Dermis blood vessel endothelial cell (primary cell): ENCODE measurements at places on chromosomes 3 and 15.

- DNase-seq: no peak
Observed at GRCh38 chr3:24519368-24520100, 24.9 kb upstream of the THRB start.

- DNase-seq: no peak
Observed at GRCh38 chr3:53188136-53188685, 27.2 kb downstream of the PRKCD start.

- DNase-seq: no peak
Observed at GRCh38 chr15:68546318-68546717, 32.5 kb upstream of the CORO2B start.

DNA sequence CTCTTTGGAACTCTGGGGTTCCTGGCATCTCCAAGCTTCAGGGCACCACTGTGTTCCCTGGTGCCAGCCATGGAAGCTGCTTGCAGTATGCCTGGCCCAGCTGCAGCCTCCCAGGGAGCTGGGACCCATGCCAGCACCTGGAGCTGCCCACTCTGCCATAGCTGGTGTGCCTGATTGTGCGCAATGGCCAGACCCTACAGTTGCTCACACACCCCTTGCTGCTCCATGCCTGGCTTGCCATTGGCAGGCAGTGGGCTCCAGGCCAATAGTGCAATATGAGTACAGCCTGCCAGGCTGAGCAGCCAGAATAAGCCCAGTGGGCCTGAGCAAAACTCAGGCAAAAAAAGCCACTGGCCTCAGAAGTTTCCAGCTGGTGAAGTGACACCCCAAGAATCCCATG is 43.8 kb upstream of the LRRFIP2 start:
- no peak for DNase-seq

GRCh38 chr3:156694536-156694935 is 20.1 kb downstream of the TIPARP start:
- DNase-seq: no peak

DNA sequence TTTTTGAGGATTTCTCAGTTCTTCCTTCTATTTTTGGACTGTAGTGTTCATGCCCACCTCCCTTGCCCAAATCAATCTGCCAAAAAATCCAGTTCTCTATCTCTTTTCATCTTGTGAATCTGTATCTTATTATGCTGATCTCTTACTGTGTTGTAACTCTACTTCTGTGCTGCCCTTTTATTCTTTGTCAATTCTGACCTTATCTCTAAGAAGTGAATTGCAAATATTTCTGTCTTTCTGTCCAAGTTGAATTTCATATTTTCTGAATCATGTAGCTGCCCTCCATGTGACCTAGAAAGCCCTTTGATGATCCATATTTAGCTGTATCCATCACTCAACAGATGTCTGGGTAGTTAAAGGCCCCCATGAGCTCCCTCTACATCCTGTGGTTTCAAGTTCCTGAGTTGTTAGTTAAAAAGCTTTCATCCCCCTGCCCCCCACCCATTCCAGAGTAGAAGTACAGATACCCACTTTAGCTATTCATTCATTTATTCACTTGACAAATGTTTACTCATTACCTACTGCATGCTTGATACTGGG is 33.6 kb upstream of the ETV5 start:
- no peak for DNase-seq

- no peak for DNase-seq
Observed at GRCh38 chr3:67686069-67686468, 31.7 kb upstream of the SUCLG2 start.

GRCh38 chr3:46127503-46127902 is 80.6 kb downstream of the CCR1 start:
- DNase-seq: peak; percentile 43

DNA sequence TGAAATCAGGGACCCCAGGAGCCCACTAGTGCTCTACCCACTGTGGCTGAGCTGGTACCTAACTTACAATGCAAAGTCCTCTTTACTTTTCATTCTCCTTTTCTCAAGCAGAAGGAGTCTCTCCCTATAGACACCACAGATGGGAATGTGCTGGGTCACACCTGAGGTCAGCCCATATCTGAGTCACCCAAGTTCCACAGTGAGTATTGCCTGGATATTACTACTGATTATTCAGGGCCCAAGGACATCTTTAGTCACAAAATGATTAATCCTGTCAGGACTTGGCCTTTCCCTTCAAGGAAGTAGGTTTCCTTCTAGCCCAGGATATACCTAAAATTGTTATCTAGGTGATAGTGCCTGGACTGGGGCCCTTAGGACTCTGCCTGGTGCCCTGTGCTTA is 1305.2 kb downstream of the SI start:
- DNase-seq: no peak

DNA sequence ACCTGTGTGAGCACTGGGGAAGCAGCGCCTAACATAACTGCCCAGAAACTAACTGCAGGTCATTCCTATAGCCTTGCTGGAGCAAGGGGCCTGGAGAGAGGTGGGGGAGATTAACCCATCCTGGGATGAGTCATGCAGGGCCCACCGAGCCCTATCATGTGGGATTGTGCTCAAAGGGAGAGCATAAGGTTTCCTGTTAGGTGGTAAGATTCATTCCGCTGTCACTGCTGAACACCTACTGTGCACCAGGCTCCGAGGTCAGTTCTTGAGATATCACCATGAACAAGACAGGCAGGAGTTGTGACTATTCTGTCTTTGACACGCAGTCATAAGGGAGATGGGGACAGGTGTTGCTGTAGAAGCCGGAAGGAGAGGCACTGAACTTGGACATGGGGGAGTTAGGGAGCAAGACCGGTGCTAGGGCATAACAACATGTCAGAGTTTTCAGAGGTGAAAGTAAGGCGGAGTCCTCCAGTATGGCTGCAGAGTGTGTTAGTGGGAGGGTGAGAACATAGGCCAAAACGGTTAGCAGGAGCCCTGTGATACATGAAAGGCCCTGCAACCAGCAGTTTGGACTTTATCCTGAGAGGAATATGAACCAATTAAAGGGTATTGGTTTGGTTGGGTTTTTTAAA is 2.4 kb downstream of the SLC25A38 start:
- DNase-seq: no peak

- DNase-seq: no peak
Observed at GRCh38 chr3:78988324-78988723, 779.5 kb downstream of the ROBO1 start.

GRCh38 chr3:196093317-196094111 is 11.6 kb upstream of the TFRC start:
- DNase-seq: no peak

DNA sequence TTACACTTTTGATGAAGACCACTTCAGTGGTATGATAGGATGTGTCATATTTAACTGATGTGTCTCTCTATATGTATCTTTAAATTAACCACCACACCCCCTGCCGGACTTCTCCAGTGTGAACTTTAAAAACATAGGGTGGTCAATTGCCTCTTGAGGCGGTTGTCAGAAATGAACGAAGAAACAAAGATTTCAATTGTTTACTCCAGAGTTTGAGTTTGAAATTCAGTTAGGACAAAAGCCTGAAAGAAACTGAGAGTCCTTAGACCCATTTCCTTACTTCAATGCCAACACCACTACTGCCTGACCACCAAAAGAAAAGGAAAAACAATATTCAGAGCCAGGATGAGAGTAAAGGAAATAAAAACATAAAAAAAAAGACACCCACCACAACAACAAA is 40.2 kb downstream of the VGLL3 start:
- DNase-seq: no peak

- DNase-seq: no peak
Observed at GRCh38 chr15:44695294-44695693, 15.8 kb downstream of the PATL2 start.

- no peak for DNase-seq
Observed at GRCh38 chr15:84143753-84144314, 91.7 kb upstream of the GOLGA6L4 start.

GRCh38 chr3:186901135-186901734 is 29.1 kb upstream of the ST6GAL1 start:
- peak; percentile 45 for DNase-seq

DNA sequence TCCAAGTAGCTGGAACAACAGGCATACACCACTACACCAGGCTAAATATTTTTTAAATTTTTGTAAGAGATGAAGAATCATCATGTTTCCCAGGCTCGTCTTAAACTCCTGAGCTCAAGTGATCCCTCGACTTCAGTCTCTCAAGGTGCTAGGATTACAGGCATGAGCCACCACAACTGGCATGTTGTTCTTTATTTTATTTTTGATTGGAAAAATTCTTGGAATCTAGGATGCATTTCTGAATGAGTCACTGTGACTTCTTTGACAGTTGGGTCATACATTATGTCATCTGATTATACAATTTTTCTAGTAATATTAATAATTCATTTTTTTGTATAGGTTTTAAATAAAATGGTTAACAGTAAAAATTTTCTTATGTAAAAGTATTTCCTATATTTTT is 870.2 kb downstream of the SI start:
- DNase-seq: no peak

DNA sequence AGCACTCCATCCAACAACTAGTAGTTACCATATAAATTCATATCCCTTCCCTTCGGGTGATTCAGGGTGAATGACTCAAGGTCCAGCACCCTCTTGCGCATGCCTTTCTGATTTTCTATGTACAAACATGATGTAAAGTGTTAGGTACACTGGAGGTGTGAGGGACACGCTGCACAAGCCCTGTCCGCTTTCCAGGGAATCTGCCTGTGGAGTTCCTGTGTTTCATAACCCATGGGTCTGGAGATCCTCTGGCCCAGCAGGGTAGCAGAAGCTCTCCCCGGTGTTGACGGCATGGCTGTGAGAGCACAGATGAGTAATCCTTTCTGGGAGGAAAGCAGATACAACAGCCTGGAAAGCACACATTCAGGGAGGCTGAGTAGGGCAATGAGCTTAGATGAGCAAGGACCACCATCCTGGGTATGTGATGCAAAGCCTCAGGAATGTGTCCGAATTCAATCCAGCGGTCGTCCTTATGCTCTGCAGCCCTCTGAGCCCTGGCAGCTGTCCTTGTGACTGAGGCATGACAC is 142.9 kb upstream of the TP63 start:
- no peak for DNase-seq

DNA sequence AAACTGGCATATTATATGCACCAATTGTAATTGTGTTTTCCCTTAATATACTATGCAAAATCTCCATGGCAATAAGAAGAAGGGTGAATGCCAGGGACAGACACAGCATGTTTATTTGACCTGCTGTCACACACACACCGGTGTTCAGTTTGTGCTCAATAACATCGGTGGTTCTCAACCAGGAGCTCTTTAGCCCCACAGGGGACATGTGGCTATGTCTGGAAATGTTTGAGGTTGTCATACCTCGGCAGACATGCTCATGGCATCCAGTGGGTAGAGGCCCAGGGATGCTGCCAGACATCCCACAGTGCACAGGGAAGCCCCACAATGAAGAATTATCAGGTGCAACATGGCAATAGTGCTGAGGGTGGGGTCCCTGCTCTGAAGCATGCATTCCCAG is 38.2 kb downstream of the GLB1 start:
- DNase-seq: no peak

- peak; percentile 58 for DNase-seq
Observed at GRCh38 chr3:8638994-8639658, 5.5 kb downstream of the SSUH2 start.

DNA sequence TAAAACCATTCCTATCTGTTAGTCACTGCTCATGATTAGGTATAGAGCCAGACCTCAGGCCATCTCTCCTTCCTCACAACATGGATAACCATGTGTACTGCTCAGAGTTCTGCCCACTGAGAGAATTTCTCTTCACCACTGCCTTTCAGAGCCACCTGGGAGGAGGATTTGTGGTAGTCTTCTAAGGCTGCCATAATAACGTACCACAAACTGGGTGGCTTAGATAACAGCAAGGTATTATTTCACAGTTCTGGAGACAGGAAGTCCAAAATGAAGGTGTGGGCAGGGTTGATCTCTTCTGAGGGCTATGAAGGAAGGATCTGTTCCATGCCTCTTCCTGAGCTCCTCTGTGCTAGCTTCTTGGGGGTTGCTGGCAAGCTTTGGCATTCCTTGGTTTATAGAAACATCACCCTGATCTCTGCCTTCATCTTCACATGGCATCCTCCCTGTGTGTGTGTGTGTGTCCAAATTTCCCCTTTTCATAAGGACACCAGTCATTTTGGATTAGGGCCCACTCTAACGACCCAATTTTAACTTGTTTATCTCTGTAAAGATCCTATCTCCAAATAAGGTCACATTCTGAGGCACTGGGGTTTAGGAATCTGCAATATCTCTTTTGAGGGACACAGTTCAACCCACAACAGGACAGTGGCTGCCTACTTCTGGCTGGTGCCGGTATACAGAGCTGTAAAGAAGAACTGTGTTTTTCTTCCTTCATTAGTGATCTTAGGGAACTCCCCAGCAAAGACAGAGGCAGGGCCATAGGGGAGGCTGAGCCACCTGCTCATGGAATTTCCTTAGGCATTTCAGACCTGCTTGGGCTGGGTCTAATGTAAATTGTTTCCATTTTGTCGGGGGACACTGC is 42.1 kb upstream of the NOX5 start:
- no peak for DNase-seq

DNA sequence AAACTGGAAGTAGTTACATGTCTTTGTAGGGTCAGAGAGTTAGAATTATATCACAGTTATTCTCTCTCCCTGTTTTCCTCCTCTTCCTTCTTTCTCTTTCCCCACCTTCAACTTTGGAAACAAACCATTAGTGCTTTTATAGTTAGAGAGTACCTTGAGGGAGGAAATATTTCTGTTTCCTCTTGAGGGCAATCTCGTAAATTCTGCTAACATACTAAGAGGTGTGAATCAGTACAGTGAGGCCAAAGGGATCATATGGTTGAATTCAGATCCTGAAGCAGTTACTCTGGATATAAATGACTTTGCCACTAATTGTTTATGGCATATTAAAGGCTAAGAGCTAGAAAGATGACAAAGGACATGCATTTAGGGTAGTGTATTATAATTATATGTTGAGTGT is 60.3 kb upstream of the CCNL1 start:
- DNase-seq: no peak

GRCh38 chr3:187497052-187497451 is 128.9 kb downstream of the RTP4 start:
- no peak for DNase-seq

- no peak for DNase-seq
Observed at GRCh38 chr3:187020376-187020775, 90.0 kb downstream of the ST6GAL1 start.

GRCh38 chr3:56322862-56323261 is 145.4 kb downstream of the ERC2 start:
- DNase-seq: no peak

GRCh38 chr3:24526640-24527212 is 32.1 kb upstream of the THRB start:
- DNase-seq: no peak

- DNase-seq: no peak
Observed at GRCh38 chr3:73072634-73073033, 11.2 kb downstream of the EBLN2 start.

DNA sequence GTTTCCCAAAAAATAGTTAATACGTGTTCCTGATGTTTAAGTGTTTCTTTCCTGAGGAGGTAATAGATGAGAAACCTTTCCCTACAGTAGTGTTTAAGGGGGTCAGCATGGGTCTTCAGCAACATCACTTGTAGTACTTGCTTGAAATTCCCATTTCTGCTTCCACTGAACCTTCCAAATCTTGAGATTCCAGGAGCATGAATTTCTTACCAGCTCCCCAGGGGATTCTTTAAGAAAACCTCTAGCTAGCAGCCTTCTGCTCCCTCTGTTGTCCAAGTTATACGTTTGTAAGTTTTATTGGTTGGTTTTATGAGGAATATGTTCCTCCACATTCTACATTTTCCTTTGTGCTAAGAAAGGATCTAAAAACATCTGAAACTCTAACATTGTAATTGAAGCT is 38.2 kb upstream of the ACP3 start:
- DNase-seq: no peak

- no peak for DNase-seq
Observed at GRCh38 chr3:44865272-44866035, 3.7 kb downstream of the TMEM42 start.
